Glutamatergic neuron (in vitro differentiated cells): ENCODE measurements at places on chromosomes 11 and 22. TPM values are rescaled to one million over a fixed set of nuclear protein-coding genes. Genes with fewer than 3 reads are reported as not detected.

- peaks cover 4% of the 10 kb centered on the region for H3K27me3 ChIP-seq
- no peak for DNase-seq
- no peaks in the 10 kb centered on the region for H3K4me1 ChIP-seq
- H3K4me3 ChIP-seq = no peak overlapping the region
- peaks cover 4% of the 10 kb centered on the region for H3K36me3 ChIP-seq
These were observed 71.4 kb upstream of the SEZ6L start for GRCh38 chr22:26097840-26098239.

- DNase-seq = peak; percentile 58
- H3K36me3 ChIP-seq = no peaks in the 10 kb centered on the region
- H3K27me3 ChIP-seq = peaks cover 15% of the 10 kb centered on the region
- peak within 1 kb of the TSS; percentile 28 for H3K27ac ChIP-seq
- H3K4me3 ChIP-seq = peak within 1 kb of the TSS; percentile 95
These were observed at the start of gene SLC43A1 for GRCh38 chr11:57515332-57516060. Gene SLC43A1, minus strand, starts transcription at chr11:57515702. Its CDS starts 1,591 bp downstream, at chr11:57514111.

DNA sequence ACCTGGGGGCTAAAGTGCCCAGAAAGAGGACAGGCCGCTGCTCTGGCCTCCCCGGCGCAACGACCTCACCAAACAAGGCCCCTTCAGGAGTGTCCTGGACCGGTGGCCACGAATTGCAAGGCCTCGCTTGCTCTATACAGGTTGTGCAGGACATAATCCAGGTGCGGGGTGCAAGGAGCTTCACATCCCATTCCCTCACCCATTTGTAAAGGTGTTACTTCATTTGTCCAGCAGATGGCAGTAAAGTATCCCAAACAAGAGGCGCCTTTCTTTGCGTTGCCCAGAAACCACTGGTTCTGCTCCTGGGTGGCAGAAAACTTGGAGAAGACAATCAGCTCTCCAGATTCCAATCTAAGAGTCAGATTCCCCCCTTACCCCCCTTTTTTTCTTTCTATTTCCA, 35.9 kb upstream of the PRDM11 start:
- DNase-seq = no peak
- H3K27me3 ChIP-seq = peaks cover 10% of the 10 kb centered on the region
- no peak overlapping the region for H3K27ac ChIP-seq
- H3K36me3 ChIP-seq = peaks cover 5% of the 10 kb centered on the region
- H3K4me3 ChIP-seq = no peak overlapping the region

MPEG1 gene
- not detected for total RNA-seq

SLC36A4 gene
- 33.1 TPM for total RNA-seq
